ENCODE measurements at places on chromosomes 3 and 15.
A peak's percentile ranks its signal among the peaks of the same experiment; 100 is the strongest.

DNA sequence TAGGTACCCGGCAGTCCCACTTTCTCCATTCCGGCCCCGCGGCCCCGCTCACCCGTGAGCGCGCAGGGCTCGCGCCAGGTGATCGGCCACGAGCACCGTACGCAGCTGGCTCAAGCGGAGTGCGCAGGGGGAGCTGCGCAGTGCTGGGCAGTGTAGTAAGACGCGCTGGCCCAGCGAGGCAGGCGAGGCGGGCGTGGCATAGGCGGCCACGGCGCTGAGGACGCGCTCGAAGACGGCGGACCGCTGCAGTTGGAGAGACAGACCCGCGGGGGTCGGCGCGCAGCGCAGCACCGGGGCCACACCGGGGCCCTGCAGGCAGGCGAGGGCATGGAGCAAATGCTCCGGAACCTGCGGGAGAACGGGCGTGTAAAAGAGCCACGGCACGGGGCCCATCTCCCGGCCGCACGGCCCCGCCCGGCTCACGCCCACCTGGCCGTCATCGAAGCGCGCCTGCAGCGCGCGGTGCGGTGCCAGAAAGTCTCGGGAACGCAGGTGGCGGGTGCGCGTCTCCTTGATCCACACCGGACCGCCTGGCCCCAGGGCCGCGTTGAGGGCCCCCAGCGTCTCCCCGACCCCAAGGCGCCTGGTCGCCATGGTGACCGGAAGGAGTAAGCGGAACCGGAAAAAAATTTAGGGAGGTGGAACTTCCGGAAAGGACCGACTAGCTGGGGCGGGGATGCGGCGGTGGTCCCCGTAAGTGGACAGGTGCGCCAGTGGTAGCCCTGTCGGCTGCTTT, at the start of gene DALRD3:
DALRD3 (minus strand) TSS at position 610 of the 736 bp plus-strand sequence; CDS start at position 594, 16 bp downstream.
- DNase-seq: peak; percentile 78

DNA sequence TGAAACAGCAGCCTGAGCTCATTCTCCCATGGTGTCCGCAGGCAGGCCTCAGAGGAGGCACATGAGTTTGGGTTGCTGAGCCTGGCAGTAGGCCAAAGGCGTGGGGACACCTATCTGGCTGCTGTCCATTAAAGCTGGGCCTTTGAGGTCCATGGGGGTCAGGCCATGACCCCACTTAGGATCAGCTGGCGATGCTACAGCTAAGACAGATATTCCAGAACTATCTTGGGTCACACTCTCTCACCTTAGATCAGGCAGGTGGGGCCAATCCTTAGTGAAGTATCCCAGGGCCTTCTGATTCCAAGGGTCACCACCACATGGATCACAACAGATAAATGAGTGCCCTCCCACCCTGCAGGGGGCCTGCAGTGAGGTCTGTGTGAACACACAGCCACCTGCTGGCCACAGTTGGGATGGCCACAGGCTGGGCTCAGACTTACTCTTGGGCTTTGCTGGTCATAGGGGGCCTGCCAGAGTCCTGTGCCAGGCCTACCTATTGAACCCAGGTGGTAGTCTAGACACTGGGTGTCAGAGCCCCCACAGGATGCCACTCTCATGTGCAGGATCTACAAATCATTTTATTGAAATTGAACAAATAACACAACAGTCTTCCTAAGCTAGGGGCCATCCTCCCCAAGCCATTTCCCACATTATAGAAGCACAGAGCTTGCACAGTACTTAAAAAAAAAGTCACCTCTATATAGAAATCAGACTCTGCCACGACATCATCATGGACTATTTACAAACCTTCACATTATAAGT, 2.0 kb upstream of the HYAL2 start:
- DNase-seq: peak; percentile 94

DNA sequence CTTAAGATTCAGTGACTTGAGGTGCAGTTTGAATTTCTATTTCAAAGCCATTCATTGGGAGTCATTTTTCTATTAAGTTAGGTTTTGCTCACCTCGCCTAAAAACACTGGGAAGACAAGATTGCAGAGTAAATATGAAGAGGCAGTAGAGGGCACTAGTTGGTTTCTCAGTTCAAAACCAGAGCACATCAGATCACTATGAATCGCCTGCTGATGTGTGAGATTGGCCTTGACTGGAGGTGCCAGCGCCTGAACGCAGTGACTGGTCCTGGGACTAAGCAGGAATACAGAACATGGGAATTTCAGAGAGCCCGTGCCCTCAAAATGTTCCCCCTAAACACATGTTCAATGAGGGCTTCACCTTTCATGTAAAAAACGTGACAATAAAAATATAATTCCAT, 229.0 kb downstream of the ITPR1 start:
- DNase-seq: no peak

DNA sequence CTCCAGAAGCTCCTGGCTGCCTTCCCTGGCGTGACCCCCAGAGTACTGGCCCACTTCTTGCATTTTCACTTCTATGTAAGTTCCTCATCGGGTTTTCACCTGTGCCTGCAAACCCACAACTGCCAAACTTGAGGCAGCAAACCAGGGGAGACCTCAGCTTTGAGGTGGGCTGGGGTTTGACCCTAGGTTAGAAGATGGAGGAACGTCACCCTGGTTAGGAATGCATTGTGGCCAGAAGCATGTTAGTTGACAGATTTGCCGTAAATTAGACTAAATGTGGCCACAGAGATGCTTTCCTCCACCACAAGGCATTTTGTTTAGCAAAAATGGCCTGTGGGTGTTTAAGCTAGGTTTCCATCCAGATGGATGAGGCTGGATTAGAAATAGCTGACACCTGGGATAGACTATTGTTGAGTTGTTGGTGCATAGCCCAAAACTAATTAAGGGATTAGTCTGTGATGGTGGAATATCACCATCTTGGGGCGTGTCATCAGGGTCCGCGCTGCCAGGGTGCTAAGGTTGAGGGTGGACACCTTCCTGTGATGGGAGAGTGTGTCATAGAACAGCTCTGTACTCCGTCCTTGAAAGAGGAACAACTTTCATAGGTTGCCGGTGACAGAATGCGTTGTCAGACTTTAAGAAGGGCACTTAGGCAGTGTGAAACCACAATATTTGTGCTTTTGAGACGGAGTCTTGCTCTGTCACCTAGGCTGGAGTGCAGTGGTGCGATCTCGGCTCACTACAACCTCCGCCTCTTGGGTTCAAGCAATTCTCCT, 3.6 kb downstream of the NISCH start:
- DNase-seq: no peak

- no peak for DNase-seq
Measured at GRCh38 chr3:141412936-141413354, 44.6 kb downstream of the ZBTB38 start.

DNA sequence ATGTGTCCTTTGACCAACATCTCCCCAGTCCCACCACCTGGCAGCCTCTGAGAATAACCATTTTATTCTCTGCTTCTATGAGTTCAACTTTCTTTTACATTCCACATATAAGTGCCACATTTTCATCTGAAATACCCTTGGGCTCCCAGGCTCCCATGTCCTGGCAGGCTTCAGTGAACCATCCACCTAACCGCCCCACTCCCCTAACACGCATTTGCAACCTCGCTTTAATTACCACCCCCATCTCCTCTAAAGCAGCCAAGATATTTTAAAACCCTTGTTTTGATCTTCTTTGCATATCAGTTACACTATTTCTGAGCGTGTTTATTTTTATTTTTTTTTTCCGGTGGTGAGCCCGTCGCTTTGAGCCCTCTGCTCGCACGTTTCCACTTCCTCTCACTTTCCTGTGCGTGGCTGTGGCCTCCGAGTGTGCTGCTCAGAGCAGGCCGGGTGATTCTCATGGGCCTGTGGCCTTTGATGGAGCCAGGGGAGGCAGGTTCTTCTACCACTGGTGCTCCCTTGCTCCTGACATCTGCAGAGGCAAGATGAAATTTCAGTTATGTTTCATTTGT, 195.4 kb upstream of the LPP start:
- no peak for DNase-seq

All from WTC11 (cell line).